ENCODE measurements at places on chromosomes 2 and 18. TPM values are rescaled to one million over a fixed set of nuclear protein-coding genes. Genes with fewer than 3 reads are reported as not detected.

ITGA6 gene
- 56.3 TPM for total RNA-seq

LRP2 gene
- total RNA-seq = not detected

DSC2 gene
- not detected for total RNA-seq

PRADC1 gene
- 17.4 TPM for total RNA-seq

TEKT4 gene
- total RNA-seq = not detected

PKDCC gene
- total RNA-seq = 129 TPM

ABCB11 gene
- total RNA-seq = under 0.01 TPM

NR4A2 gene
- total RNA-seq = 0.33 TPM

GPN1 gene
- total RNA-seq = 32.1 TPM

LBX2 gene
- total RNA-seq = 6.3 TPM

CNTNAP5 gene
- not detected for total RNA-seq

IFIH1 gene
- total RNA-seq = 11.1 TPM

FN1 gene
- 11,839 TPM for total RNA-seq

EVA1A gene
- 32.1 TPM for total RNA-seq

GPR45 gene
- total RNA-seq = not detected

ATP8B1 gene
- total RNA-seq = 83.7 TPM

RAD51AP2 gene
- not detected for total RNA-seq

VWA3B gene
- not detected for total RNA-seq

DNAH7 gene
- 0.66 TPM for total RNA-seq

TUBA3E gene
- not detected for total RNA-seq

PLEK gene
- total RNA-seq = not detected

NT5C1B gene
- total RNA-seq = not detected

TXNDC2 gene
- under 0.01 TPM for total RNA-seq

BOLL gene
- not detected for total RNA-seq

VWC2L gene
- not detected for total RNA-seq

RGPD4 gene
- total RNA-seq = not detected

CCDC68 gene
- total RNA-seq = 4.6 TPM

CHN1 gene
- total RNA-seq = 59.2 TPM

SLC4A5 gene
- total RNA-seq = under 0.01 TPM

ALPI gene
- total RNA-seq = not detected

MARCHF4 gene
- total RNA-seq = 1.5 TPM

TRABD2A gene
- total RNA-seq = 17.5 TPM

STK17B gene
- total RNA-seq = 52.2 TPM

Measured in smooth muscle cell of trachea (primary cell).